ENCODE measurements at places on chromosomes 3 and 15.

- no peak for DNase-seq
Observed at GRCh38 chr3:195077611-195078540, 193.1 kb downstream of the XXYLT1 start.

DNA sequence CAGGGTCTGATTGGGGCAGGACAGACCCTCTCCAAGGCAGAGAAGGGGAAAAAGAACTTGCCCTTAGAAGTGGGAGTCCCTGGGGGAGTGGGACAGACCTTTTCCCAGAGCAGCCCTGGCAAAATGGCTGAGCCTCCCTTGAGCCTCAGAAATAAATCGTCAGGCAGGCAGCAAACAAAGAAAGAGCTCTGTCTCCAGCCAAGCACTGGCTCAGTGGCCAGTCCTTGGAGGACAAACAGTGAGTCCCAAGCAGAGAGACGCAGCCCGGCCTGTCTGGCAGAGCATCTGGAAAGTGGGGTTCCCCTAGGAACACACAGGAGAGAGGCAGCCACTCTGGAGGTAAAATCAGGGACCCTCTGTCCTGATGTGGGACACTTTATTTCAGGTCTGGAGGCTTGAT is 1.8 kb downstream of the SLC6A1 start:
- no peak for DNase-seq

- no peak for DNase-seq
Observed at GRCh38 chr3:68515237-68515636, 417.1 kb downstream of the TAFA4 start.

DNA sequence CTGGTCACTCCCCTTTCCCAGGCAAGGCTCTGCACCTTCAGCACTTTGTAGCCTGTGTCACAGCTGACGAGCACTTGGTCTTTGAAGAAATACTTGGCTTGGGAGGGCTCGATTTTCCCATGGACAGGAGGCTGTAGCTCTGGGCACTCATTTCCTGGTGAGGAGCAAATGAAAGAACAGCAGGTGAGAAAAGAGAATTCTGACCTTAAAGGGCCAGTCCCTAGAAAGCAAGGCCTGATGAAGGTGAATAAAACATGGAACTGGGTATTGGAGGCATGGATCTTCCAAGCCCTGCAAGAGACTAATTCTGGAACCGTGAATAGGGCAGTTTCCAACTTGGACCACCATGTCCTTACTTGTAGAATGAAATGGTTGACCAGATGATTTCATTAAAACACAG is 39.9 kb downstream of the MASP1 start:
- no peak for DNase-seq

- no peak for DNase-seq
Observed at GRCh38 chr3:82973791-82974190, 1212.3 kb upstream of the GBE1 start.

GRCh38 chr3:174821477-174821876 is 37.7 kb upstream of the NAALADL2 start:
- DNase-seq = no peak

GRCh38 chr15:34657469-34658127 is 74.1 kb upstream of the GOLGA8B start:
- no peak for DNase-seq

GRCh38 chr3:56693750-56694149 is 10.7 kb upstream of the TASOR start:
- DNase-seq = no peak

DNA sequence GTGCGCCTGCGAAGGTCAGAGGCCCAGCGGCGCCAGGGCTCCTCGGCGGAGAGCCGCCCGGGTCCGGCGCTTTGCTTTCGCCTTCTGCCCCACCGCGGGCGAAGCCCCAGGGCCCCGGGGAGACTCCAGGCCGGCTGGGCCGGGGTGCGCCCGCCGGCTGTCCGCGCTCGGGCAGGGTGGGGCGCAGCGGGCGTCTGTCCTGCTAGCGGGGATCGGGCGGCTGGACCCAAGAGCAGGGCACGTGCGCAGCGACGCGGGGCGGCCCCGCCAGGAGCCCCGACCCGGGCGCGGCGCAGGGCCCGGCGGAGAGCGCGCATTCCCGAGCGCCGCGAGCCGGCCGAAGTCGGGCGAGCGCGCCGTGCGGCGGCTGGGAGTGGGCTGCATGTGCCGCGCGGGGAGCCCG is 569 bp upstream of the ALDH1A3 start:
- DNase-seq = peak; percentile 59

GRCh38 chr3:62277450-62277849 is 95.9 kb downstream of the FEZF2 start:
- DNase-seq = no peak

DNA sequence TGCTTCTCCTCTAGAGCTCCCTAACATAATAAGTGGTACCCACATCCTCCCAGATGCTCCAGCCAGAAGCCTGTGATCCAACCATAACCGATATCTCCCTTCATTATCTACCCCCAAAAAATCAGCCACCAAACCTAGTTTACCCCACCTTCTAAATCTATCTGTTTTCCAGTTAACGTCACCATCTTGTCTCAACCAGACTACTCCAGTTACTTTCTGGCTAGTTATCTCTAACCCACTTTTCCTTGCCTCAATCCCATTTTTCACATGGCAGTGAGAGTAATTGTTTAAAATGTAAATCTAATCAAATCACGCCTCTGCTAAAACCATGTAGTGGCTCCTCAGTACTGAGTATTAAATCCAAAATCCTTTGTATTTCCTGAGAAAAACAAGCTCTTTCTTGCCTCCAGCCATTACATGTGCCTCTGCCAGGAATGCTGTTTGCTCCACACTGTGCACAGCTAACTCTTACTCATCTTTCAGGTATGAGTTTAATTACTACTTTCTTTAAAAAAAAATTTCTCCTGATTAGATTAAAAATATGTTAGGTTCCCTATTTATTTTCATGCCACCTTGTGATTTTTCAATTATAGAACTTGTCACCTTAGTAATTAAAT is 15.4 kb downstream of the CCDC54 start:
- DNase-seq = peak; percentile 77

- DNase-seq = no peak
Observed at GRCh38 chr15:74726774-74727164, 1.4 kb upstream of the CYP1A1 start.

GRCh38 chr3:49122451-49122850 is 1.8 kb upstream of the USP19 start:
- DNase-seq = no peak

All from adipocyte (in vitro differentiated cells).